ENCODE measurements at places on chromosomes 12 and 14.
A peak's percentile ranks its signal among the peaks of the same experiment; 100 is the strongest.

GRCh38 chr12:113420996-113421595 is 1.1 kb upstream of the SDSL start:
- DNase-seq = no peak

DNA sequence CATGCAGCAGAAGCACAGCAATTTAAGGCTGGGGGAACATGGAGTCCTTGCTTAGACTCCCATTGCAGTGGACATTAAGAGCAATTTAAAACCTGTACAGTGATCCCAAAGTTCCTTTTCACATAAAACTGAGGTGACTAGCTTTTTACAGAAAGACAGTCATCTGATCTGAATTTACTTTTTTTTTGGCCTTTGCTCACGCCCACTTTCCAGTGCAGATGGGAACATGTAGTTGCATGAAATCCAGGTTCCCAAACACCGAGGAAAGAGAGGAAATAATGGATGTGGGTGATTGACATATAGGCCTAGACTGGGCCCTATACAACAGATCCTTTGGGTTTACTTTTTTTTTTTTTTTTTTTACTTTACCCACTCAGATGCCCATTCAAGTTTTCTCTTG is 126.4 kb upstream of the PTPRB start:
- no peak for DNase-seq

DNA sequence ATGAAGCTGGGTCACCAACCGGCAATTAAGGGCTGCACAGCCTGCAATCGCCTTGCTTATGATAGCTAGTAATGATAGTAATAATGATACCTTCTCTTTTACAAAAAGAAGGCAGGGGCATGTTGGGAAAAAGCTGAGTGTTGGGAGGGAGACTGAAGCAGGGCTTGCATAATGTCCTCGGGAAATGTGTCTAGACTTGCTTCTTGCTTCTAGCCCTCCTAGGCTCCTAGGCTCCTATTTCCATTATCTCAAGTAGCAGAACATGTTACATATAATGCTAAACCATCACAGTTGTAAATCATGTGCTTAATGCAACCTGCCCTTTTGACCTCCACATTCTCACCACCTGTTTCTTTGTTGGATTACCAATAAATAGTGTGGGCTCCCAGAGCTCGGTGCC is 18.7 kb downstream of the RERGL start:
- no peak for DNase-seq

- peak; percentile 92 for DNase-seq
Observed at GRCh38 chr14:24332268-24332993, 2.4 kb downstream of the ADCY4 start.

DNA sequence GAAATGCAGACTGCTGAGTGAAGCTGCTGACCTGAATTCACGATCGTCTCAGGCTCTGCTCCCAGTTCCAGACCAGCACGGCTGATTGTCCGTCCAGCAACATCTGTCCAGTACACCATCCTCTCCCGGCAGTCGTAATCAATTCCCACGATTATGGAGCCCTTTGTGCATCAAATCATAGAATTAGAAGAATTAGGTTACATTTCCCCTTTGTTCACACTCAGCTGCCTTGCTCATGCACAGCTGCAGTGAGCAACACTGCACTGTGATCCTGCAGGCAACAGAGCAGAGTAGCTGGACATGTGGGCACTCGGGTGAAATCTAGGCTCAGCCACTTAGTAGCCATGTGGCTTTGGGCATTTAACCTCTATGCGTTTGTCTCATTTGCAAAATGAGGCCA is 22.2 kb downstream of the RTRAF start:
- DNase-seq = no peak

GRCh38 chr14:99575043-99576023 is 28.7 kb downstream of the CCDC85C start:
- no peak for DNase-seq

DNA sequence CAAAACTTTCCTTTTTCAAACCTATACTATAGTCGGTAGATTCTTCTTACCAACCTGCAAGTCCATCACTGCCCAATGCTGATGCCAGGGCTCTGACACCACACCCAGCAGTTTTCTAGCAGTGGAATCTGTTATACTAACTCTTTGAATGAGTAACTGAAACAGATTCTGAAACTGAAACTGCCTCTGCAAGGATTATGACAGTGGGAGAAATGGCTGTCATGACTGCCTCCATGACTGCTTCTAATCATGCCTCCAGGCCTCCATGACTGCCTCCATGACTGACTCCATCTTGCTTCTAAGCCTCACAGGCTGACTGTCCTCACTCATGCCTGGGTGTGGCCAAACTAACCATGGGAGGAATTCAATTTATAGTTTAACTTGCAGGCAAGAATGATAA is 29.4 kb upstream of the OXA1L start:
- peak; percentile 90 for DNase-seq

- no peak for DNase-seq
Observed at GRCh38 chr12:48903363-48903981, 21.8 kb downstream of the FKBP11 start.

DNA sequence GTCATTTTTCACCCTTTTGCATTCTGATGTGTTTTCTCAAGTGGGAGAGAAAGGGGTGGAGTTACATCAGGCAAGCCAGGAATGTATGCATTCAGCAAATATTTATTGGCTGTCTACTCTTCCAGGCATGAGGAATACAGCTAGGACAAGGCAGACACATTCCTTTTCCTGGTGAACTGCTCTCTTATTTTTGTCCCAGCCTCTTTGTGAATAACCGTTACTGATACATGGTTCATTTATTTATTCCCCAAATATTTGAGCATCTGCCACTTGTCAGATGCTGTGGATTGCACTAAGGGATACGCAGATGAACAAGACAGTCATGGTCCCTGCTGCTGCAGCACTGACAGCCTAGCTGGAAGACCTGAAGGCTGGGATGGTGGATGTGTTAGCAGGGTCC is 6.1 kb downstream of the PELI2 start:
- DNase-seq = no peak

DNA sequence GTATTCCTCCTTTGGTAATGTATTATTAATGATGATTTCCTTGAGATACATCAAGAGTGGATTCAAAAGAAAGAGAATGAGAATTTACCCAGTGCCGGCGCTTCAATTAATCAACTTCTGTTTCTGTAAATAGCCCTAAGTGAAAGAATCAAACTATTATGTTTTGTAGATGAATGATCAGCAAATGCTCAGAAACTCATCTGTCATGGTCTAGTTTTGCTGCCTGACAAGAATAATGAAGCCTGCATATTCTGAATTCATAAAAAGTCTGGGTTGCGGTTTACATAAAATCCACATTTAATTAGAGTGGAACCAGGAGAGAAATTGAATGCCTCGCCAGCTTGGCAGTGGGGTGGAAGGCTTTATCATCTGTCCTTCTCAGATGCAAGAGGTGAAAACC is 325.3 kb downstream of the GALC start:
- no peak for DNase-seq

- DNase-seq = no peak
Observed at GRCh38 chr14:89849931-89850330, 104.6 kb downstream of the EFCAB11 start.

DNA sequence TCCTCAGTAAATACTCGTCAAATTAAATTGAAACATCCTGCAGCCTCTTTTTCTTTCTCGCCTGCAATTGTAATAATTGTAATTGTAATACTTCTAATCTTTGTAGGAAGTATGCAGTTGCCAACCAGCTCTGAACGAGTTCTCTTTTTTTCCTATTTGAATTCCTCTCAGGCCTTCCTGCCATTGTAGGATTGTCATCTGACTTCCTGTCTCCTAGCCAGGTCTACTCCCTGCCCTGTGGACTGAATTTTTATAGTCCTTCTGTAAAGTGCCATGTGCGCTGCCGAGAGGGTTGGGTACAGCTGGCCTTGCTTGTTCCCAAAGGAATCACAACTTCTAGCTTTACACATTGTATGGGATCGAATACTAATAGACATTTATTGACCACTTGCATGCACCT is 183.3 kb downstream of the SSPN start:
- DNase-seq = no peak

GRCh38 chr12:31248337-31248736 is 77.6 kb downstream of the SINHCAF start:
- no peak for DNase-seq

DNA sequence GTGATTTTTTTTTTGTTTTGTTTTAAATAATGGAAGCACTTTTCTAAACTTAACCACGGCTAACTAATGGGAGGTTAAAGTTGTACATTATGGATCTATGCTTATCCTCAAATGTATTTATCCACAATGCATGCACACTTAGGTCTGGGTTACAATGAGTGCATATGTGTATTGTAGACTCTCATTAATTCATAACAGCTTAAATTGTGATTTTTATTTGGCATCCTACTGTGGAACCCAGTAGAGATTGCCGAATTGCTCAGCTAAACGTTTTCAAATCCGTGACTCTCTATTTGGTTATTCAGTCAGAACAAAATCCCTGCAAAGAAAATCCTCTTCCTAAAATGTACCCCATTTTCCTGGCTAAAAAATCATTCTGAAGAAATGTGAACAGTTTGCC is 244.0 kb downstream of the SLC25A21 start:
- DNase-seq = no peak

DNA sequence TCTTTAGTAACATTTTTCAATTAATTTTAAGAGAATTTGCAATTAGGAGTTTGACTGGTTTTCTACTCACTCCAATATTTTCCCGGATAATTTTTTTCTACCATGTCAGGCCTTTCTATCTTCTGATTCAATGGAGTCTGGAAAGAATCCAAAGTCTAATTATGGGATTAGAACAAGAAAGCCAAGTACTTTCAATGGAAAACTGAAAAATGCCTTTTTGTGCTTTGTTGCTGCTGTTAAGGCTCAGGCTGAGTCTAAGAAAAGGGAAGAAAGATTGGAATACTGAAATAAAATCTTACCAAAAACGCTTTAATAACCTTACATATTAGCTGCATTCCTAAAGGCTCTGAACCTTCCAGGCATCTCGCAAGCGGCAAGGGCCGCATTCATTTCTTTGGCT is 24.4 kb upstream of the DHRS4 start:
- DNase-seq = no peak

- no peak for DNase-seq
Observed at GRCh38 chr12:107448198-107448597, 237.4 kb upstream of the PWP1 start.

- no peak for DNase-seq
Observed at GRCh38 chr12:45789025-45789424, 59.5 kb downstream of the ARID2 start.

DNA sequence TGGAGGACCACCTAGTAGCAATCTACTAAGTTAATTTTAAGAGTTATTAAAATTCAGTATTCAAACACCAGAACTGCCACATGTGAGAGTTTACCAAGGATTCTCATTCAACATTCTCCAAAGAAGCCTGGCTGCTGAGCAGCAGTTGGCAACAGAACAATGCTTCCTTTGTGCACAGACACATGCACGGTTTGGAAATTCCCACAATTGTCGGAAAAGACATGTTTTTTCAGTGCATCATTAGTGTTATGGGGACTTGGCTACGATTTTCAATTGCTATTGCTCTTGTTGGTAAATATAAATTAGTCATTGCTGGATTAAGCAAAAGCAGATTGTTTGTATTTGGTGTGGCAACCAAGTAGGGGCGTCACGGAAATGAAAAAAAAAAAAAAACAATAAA is 22.2 kb downstream of the ST8SIA1 start:
- DNase-seq = no peak

GRCh38 chr14:64762044-64763034 is 58.1 kb downstream of the PLEKHG3 start:
- DNase-seq = no peak

GRCh38 chr14:100587763-100588411 is 670 bp upstream of the BEGAIN start:
- no peak for DNase-seq

GRCh38 chr14:75077794-75078193 is 8.4 kb downstream of the ZC2HC1C start:
- no peak for DNase-seq

- no peak for DNase-seq
Observed at GRCh38 chr12:105329926-105330282, 587 bp upstream of the C12orf75 start.

GRCh38 chr14:73476451-73476931 is 14.2 kb upstream of the RIOX1 start:
- no peak for DNase-seq

GRCh38 chr14:68501614-68502052 is 291.2 kb downstream of the ZFP36L1 start:
- no peak for DNase-seq

- no peak for DNase-seq
Observed at GRCh38 chr12:105706321-105706972, 376.0 kb downstream of the C12orf75 start.

GRCh38 chr14:26694521-26694920 is 96.7 kb upstream of the NOVA1 start:
- no peak for DNase-seq

DNA sequence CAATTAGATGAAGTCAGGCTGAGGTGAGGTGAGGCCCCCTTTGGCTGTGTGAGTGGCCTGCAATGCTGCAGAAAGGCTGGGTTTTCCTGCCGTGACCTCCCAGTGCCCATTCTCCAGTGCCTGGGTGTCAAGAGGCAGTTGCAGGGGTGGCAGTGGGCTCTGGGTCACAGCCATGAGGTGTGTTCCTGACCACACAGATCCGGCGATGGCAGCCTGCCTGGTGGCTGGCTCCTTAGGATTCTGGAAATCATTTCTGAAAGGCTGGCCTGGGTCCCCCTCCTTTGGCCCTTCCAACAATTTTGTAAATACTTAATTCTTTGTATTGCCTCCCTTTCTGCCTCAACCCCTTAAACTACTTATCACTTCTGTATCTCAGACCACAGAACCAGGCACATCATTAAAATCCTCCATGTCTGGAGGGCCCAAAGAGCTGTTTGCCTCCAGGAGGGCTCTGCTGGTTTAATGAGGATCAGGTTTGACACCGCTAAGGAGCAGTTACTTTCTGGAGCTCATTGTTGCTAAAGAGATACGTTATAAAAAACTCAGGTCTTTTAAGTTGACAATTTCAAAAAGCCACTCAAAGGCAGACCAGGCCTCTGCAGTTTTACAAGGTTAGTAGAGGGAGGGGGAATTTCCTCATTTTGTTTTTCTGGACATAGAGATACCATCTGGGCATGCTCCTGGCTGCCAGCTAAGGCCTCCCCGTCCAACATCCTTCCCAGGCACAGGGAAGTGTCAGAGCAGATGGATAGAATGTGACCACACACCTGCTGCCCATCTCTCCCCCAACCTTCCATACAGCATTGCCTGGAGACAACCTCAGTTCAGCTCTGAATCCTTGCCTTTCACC is 204.4 kb downstream of the FOXN3 start:
- DNase-seq = no peak

GRCh38 chr12:49888461-49889151 is 15.1 kb downstream of the FAIM2 start:
- DNase-seq = no peak

DNA sequence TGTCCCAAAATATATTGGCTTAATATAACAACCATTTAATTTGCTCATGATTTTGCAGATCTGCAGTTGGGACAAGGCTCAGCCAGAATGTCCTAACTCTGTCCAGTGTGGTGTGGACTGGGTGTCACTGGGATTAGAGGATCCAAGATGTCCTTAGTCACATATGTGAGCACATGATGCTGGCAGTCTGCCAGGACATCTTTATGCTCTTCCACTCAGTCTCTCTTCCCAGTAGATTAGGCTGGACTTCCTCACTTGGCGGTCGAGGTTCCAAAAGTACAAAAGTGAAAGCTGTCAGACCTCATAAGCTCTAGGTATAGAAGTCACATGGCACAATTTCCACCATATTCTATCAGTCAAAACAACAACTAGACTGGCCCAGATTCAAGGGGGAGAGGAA is 167.9 kb upstream of the NTF3 start:
- DNase-seq = no peak
